Endothelial cell of coronary artery (primary cell): ENCODE measurements at places on chromosomes 7 and 10. TPM values are rescaled to one million over a fixed set of nuclear protein-coding genes. Genes with fewer than 3 reads are reported as not detected.

The VSTM4 gene
- total RNA-seq = 0.09 and 0.27 TPM in 2 replicates

The WDR86 gene
- not detected in 2 replicates for total RNA-seq

The KIF11 gene
- total RNA-seq = 9.9 and 24.6 TPM in 2 replicates

The GFRA1 gene
- total RNA-seq = 3.7 TPM in 1 of 2 replicates, not detected in the other

The DLG5 gene
- 13.0 and 15.5 TPM in 2 replicates for total RNA-seq

The RPEL1 gene
- total RNA-seq = under 0.01 TPM in 1 of 2 replicates, not detected in the other

The KLF14 gene
- total RNA-seq = not detected in 2 replicates

The LHFPL3 gene
- total RNA-seq = not detected in 2 replicates

The RGR gene
- total RNA-seq = not detected in 2 replicates

The CYP2C18 gene
- not detected in 2 replicates for total RNA-seq

The PPP1R9A gene
- 1.3 and 2.6 TPM in 2 replicates for total RNA-seq

The SPDYE2B gene
- not detected in 2 replicates for total RNA-seq

The SLC18A3 gene
- under 0.01 TPM in 1 of 2 replicates, not detected in the other for total RNA-seq

The PITRM1 gene
- 77.6 and 78.4 TPM in 2 replicates for total RNA-seq

The PIK3AP1 gene
- total RNA-seq = under 0.01 and 0.18 TPM in 2 replicates

The P4HA1 gene
- total RNA-seq = 57.9 and 284 TPM in 2 replicates
